ENCODE measurements at places on chromosomes 16 and 17. TPM values are rescaled to one million over a fixed set of nuclear protein-coding genes. Genes with fewer than 3 reads are reported as not detected.

- no peak for DNase-seq
Measured at GRCh38 chr16:22843856-22844255, 29.9 kb downstream of the HS3ST2 start.

- DNase-seq: no peak
Measured at GRCh38 chr16:49009204-49009603, 272.4 kb downstream of the CBLN1 start.

DNA sequence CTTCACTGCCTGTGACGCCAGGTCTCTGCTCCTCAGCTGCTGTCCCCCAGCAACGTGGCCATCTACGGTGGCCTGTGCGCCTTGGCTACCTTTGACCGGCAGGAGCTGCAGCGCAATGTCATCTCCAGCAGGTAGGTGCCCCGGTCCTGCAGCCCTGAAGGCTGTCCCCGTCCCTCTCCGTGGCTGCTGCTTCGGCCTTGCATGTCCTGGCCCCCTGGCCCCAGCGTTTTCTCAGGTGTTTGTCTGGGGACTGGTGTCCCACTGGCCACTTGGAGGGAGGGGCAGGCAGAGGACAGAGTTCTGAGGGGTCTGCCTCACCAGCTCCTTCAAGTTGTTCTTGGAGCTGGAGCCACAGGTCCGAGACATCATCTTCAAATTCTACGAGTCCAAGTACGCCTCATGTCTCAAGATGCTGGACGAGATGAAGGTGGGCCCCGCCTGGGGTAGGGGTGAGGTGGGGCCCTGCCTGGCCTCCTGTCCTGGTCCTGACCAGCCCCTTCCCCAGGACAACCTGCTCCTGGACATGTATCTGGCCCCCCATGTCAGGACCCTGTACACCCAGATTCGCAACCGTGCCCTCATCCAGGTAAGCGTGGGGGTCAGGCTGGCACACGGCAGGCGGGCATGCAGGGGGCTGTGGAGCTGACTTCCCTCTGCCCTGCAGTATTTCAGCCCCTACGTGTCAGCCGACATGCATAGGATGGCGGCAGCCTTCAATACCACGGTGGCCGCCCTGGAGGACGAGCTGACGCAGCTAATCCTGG is 4.4 kb downstream of the GPS1 start:
- DNase-seq: no peak

DNA sequence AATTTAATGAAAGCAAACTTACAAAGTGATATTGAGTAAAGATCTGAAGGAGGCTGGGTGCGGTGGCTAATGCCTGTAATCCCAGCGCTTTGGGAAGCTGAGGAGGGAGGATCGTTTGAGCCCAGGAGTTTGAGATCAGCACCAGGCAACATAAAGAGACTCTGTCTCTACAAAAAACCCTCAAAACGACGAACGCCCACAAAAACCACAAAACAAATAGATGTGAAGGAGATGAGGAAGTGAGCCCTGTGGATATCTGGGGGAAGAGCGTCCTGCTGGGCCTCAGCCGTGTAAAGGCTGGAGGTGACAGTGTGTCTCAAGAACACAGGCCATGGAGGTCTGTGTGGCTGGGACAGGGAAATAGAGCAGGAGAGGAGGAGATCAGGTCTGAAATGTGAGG is 68.8 kb downstream of the ITFG1 start:
- no peak for DNase-seq

- peak; percentile 39 for DNase-seq
Measured at GRCh38 chr16:50368410-50369132, at the start of gene BRD7. BRD7 (minus strand) TSS chr16:50368988; CDS start chr16:50368774, 214 bp downstream.

DNA sequence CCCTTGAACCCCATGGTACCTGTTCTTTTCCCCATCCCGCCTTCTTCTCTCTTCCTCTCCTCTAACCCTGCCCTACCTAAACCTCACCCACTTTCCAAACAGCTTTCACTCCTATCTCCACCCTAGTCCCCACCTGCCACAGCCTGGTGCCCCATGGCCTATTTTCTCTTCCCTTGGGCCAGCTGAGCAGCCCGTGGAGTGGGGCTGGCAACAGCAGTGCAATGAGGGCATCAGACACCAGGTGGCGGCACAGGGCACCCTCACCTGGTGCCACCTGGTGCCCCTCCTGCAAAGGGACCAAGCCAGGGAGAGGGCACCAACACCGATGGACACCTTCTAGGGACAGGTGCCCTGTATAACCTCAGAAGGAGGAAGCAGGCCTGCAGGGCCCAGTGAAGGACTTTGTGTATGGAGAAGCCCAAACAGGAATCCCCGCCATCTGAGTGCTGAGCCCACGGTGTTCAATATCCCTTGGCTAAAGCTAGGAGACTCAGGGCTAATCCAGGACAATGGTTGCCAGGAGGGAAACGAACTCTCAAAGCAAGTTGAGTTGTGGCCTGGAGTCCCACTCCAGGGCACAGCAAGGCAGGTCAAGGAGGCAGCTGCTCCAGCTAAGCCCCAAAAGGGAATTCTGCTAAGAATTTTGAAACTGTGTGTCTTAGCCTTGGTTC is 4.0 kb upstream of the ABCC3 start:
- peak; percentile 34 for DNase-seq

- DNase-seq: peak; percentile 28
Measured at GRCh38 chr17:67246653-67247415, 1.8 kb upstream of the HELZ start.

- DNase-seq: peak; percentile 19
Measured at GRCh38 chr17:17682293-17682736, 1.1 kb downstream of the RAI1 start.

- DNase-seq: no peak
Measured at GRCh38 chr17:1119924-1120323, 59.9 kb downstream of the ABR start.

DNA sequence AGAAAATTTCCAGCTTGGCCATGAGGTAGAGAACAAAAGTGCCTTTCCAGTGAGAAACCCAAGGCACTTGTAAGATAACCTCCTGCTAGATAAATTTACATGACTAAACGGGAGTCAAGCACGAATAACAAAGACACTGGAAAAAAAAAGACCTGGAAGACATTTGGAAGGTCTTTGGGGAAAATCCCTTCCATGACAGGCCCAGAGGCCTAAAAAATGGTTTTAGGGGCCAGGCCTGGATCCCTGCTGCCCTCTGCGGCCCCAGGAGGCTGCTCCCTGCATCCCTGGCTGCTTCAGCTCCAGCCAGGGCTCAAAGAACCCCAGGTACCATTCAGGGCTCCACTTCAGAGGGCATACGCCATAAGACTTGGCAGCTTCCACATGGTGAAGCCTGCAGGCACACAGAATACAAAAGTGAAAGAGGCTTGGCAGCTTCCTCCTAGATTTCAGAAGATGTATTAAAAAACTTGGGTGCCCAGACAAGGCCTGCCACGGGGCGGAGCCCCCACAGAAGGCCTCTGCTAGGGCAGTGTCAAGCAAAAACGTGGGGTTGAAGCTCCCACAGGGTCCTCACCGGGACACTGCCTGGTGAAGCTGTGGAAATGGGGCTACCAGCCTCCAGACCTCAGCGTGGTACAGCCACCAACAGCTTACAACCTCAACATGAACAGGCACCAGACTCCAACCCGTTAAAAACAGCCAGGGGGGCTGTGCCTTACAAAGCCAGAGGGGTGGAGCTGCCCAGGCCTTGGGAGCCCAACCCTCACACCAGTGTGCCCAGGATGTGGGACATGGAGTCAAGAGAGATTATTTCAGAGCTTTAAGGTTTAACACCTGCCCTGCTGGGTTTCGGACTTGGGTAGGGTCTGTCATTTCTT is 77.1 kb downstream of the SDK2 start:
- no peak for DNase-seq

GRCh38 chr17:65066901-65067300 is 10.4 kb upstream of the GNA13 start:
- DNase-seq: no peak

GRCh38 chr17:66951605-66951953 is 12.9 kb upstream of the CACNG4 start:
- DNase-seq: no peak

DNA sequence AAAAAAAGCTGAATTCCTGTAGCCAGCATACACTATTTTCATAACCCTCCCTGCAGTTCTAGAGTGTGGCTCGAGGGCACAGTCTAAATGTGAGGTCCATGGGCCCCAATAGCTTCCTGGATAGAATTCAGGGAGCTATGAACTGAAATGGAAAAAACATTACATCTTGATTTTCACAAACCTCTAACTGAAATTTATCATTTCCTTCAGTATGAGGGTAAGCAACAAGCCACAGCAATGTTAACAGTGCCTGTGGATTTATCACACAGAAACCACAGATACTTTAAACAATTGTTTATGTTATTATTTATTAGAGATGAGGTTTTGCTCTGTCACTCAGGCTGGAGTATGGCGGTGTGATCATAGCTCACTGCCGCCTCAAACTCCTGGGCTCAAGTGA is 18.2 kb downstream of the TMEM92 start:
- DNase-seq: no peak

- DNase-seq: no peak
Measured at GRCh38 chr16:1169285-1170075, 16.6 kb downstream of the CACNA1H start.

DNA sequence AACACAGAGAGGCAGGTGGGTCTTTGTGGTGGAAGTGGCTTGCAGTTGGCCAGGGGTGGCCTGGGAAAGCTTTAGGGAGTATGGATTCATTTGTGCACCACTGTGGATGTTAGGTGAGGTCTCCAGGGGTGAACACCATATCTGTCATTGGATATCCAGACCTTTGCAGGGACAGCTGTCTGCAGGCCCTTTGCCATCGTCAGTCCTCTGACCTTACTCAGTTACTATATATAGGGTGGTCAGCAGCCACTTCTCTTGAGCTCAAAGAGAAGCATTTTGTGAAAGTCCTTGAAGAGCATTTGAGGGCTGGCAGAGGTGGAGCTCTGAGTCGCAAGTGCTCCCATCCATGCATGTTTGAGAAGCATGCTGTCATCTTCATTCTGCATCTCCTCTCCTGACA is 40.4 kb downstream of the TMEM11 start:
- DNase-seq: no peak

GRCh38 chr16:59886021-59886420 is 1151.9 kb upstream of the GOT2 start:
- peak; percentile 3 for DNase-seq

GRCh38 chr16:15434425-15435215 is at the start of gene BMERB1:
BMERB1 (plus strand) TSS chr16:15434588; CDS start chr16:15434654, 66 bp downstream.
- DNase-seq: peak; percentile 73

DNA sequence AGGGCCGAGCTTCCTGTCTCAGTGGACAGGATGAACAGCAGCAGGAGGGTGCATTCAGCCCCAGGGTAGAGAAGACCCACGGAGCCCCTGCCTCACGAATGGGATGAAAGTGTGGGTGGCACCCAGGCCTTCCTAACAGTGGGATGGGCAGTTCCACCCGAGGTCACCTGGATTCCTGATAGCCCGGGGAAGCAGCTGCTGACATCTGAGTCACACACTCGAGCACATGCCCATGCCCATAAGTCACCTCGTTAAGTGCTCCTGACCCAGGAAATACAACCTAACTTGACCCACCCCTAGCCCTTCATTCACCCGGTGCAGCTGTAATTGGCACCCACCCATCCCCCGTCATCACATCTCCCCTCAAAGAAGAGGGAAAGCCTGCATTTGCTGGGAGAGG is 85.3 kb upstream of the FOXF1 start:
- DNase-seq: no peak

GRCh38 chr16:59611556-59611955 is 877.4 kb upstream of the GOT2 start:
- no peak for DNase-seq

GRCh38 chr17:7836596-7837407 is 2.8 kb downstream of the KDM6B start:
- DNase-seq: peak; percentile 92

GRCh38 chr16:27799896-27800295 is 250.0 kb downstream of the KATNIP start:
- DNase-seq: no peak

DNA sequence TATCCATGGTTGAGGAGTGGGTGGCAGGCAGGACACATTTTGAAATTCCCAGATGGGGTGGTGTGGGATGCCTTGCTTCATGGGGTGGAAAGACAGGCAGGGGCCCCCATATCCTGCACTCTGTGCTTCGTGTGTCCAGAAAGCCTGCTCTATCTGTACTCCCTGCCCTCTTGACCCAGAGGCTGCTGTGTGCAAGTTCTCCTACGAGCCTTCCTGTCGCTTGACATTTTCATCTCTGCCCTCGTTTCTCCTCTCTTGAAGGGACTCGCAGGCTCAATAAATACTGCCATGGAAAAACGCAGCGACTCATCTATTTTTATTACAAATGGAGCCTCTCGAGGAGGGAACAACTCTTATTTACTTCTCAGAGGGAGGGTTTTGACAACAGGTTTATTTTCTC is 254.8 kb downstream of the XYLT1 start:
- no peak for DNase-seq

- no peak for DNase-seq
Measured at GRCh38 chr16:49283376-49284049, 1.9 kb upstream of the CBLN1 start.

- DNase-seq: no peak
Measured at GRCh38 chr16:72818236-72818845, 229.6 kb downstream of the ZFHX3 start.

DNA sequence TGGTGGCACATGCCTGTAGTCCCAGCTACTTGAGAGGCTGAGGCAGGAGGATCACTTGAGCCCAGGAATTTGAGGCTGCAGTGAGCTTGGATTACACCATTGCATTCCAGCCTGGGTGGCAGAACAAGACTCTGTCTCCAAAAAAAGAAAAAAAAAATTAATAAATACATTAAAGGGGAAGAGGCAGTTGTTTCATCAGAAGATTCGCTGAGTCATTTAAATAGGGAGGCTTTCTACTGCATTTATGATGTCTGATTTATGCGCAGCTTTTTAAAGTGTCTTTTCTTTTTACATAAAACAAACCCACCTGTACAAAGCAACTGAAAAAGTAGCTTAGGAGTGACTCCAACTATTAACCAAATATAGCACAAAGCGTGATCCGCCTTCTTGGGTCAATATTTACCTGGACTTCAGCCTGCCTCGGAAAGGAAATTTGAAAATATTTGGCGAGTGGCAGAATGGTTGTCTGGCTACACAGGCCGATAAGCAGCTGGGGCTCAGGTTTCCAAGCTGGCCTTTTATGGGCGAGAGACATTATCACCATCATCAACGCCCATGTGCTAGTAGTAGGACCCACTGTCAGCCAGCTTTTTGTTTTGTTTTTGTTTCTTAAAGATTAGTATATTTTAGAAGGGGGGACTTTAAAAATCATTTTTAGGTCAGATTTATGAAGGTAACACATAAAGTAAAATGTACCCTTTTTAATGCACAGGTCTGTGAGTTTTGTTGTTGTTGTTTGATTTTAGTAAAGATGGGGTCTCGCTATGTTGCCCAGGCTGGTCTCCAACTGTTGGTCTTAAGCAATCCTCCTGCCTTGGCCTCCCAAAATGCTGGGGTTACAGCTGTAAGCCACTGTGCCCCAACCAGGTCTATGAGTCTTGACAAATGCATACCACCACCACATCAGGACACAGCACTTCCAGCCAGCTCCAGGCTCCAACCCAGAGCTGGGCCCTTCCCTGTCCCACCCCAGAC is 42.5 kb upstream of the RASD1 start:
- DNase-seq: peak; percentile 17

SLC38A8 gene
- polyA plus RNA-seq: not detected

NEUROD2 gene
- not detected for polyA plus RNA-seq

RHBDL3 gene
- 0.11 TPM for polyA plus RNA-seq

KRTAP16-1 gene
- not detected for polyA plus RNA-seq

TMEM235 gene
- polyA plus RNA-seq: 0.18 TPM

CDK3 gene
- 9.7 TPM for polyA plus RNA-seq

CCL14 gene
- polyA plus RNA-seq: 29.8 TPM

FASN gene
- 130 TPM for polyA plus RNA-seq

ANKRD13B gene
- polyA plus RNA-seq: 23.2 TPM

Data from endothelial cell of umbilical vein (primary cell).